ENCODE measurements at places on chromosomes 13 and 19.
A peak's percentile ranks its signal among the peaks of the same experiment; 100 is the strongest.

- no peak for DNase-seq
These were observed 1.7 kb downstream of the MADCAM1 start for GRCh38 chr19:497869-498510.

- no peak for DNase-seq
These were observed 22.1 kb downstream of the STARD13 start for GRCh38 chr13:33263484-33263883.

GRCh38 chr19:38250428-38250820 is 5.8 kb downstream of the PPP1R14A start:
- DNase-seq = no peak

DNA sequence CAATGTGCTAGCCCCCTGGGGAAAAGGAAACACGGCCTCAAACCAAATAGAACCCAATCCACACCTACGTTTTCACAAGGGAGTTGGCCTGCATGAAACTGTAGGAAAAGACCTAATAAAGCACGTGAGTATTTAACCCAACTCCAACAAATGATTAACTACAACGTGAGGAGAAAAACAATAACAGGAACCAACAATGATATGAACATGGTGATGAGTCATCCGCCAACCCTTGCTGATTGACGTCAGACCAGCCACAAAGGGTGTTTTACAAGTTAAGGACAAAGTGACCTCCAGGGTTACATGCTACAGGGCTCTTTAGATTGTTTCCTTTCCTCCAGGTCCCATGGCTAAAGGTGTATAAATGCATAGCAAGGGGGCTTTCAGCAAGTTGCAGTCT is 460.5 kb downstream of the COG6 start:
- peak; percentile 2 for DNase-seq

- no peak for DNase-seq
These were observed 8.3 kb downstream of the C19orf53 start for GRCh38 chr19:13782537-13782936.

- DNase-seq = no peak
These were observed 619 bp downstream of the MEF2B start for GRCh38 chr19:19169236-19170052.

GRCh38 chr13:51921790-51922740 is 60.3 kb downstream of the CCDC70 start:
- no peak for DNase-seq

- DNase-seq = no peak
These were observed 511 bp downstream of the WDR88 start for GRCh38 chr19:33132425-33132824.

DNA sequence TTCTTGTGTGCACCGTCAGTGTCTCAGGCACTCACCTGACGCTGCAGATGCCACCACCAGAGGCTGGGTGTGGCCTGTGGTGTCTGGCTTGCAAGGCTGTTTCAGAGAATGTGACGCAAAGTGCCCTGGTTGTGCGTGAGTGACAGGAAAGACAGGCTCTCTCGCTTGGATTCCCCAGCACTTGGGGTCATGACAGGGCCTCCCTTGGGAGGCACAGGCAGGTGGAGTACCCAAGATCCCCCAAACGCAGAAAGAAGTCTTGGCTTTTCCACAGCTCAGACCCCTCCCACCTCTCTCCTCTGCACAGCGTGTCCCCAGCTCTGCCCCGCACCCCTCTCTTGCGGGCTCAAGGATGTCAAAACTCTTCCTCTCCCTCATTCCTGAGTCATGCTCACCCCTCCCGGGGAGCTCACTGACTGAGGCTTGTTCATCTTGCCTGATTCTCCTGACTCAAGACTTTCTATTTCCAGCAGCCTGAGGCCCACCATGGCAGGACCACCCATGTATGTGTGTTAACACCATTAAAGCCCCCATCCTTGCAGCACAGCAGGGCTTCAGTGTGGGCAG is 21.0 kb downstream of the DHX34 start:
- DNase-seq = no peak

DNA sequence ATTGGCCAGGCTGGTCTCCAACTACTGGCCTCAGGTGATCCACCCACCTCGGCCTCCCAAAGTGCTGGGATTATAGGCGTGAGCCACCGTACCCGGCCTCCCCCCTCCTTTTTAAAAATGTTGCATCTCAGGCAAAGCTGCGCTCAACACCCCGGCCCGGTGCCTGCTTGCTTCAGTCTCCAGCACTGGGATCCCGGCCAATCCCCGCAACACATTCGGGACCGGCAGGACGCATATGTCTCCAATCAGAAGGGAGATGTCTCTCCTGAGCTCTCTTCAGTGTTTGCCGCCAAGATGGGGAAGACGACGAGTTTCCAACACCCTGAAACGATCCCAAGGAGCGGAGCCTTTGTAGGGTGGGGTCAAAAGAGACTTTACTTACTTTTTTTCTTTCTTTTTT is 16.1 kb downstream of the GNG7 start:
- no peak for DNase-seq

DNA sequence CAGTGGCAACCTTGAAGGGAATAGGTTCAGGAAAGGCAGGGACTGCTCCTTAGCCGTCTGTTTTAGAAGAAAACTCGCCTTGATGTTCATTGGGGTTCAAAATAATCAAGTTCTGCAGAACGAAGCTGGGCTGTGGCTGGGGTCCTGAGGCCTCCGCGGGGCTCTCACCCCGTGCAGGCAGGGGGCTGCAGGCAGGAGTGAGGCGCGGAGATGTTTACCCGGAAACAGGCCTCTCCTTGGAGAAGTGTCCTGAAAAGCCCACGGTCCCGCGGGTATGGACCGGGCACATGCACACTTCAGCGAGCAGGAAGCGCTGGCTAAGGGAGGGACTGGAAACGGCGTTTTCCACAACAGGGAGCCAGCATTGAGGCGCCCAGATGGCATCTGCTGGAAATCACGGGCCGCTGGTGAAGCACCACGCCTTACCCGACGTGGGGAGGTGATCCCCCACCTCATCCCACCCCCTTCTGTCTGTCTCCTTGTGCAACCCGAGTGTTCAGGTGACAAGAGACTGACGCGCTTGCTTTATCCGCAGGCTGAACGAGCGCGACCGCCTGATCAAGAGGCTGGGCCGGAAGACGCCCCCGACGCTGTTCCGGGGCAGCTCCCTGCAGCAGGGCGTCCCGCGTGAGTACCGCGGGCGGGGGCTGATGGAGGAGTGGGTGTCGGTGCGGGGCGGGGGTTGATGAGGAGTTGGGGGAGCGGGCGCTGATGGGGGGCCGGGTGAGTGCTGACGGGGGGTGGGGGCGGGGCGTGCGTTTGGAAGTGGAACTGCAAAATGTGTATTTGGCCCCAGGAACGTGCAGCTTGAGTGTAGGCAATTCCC is 39.6 kb downstream of the SHISA2 start:
- peak; percentile 37 for DNase-seq

- DNase-seq = no peak
These were observed 337.6 kb downstream of the SLITRK6 start for GRCh38 chr13:85461621-85462020.

DNA sequence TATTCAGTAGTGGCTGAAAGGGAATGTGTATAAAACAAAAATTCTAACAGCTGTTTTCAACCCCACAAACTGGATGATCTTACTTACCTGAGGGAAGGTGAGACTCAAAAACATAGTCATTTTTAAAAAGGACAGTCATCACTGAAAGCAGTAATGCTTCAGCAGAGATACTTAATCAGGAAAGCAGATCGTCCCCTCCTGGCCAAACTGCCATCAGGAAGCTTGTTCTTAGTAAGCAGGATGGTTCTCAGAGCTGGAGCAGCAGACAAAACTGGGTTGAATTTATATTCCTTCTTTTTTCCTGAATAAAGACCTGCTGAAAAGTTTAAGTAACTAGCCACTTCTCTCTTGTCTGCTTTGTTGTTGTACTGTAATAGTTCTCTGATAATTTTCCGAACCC is 1156.5 kb downstream of the OLFM4 start:
- DNase-seq = no peak

DNA sequence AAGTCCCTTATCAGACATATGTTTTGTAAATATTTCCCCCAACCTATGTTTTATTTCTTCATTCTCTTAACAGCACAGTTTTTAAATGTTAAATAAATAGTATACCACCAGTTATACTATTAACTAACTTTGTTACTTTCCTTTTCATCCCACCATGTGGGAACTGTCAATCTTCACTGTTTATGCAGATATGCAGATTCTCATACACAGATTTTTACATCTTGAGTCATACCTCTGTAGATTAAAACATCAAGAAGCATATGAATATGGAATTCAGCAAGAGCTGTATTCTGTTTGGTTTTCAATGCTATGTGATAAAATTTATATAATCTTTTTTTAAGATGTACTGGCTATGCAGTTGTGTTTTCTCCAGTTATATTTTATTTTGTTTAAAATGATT is 566.3 kb downstream of the LIG4 start:
- DNase-seq = no peak

GRCh38 chr19:40601134-40601974 is at the start of gene LTBP4:
Gene LTBP4 (plus strand): TSS chr19:40601369. CDS start chr19:40601388, 19 bp downstream.
- DNase-seq = peak; percentile 44

- no peak for DNase-seq
These were observed 17.8 kb downstream of the SULT2B1 start for GRCh38 chr19:48569814-48570213.

GRCh38 chr13:24323036-24323738 is 13.8 kb downstream of the C1QTNF9 start:
- no peak for DNase-seq

DNA sequence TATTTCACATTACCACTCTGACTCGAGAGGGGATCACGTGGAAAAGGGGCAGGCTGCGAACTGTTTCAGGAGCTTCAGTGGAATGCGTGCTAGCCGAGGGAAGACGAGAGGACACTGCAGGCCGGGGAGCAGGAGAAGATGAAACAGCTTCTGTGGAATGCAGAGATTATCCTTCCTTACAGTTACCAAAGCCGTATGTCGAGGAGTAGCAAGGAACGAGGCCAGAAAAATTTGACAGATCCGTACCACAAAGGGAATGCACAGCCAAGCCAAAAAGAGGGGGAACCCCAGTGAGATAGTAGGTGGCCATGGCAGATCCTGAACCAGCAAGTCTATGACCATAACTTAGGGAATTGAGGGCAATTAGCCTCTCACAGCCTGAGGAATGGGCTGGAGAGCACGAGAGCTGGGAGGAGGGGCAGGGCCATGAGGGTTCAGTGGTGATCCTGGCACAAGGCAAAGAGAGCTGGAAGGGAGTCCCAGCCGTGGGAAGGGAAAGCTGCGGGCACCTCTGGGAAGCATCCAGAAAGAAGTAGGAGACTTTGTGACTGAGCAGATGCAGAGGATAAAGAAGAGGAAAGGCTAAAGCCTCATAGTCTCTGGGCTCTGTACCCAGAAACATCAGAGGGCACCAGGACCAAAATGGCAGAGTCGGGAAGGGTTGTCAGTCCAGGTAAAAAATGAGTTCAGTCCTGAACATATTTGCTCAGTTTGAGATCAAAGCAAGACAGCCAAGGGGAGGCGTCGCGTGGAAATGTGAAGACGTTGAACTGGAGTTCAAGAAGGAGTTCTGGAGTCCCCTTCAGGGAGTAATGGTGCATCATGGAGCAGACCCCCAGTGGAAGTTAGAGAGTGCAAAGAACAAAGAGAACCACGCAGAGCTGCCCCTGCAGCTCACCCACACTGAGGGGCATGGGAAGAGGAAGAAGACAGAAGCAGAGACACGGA is 5.1 kb downstream of the COL4A1 start:
- DNase-seq = no peak

- no peak for DNase-seq
These were observed 566.4 kb downstream of the PCDH9 start for GRCh38 chr13:66663711-66664110.

GRCh38 chr19:18251587-18252369 is 22.5 kb downstream of the IQCN start:
- DNase-seq = peak; percentile 76

DNA sequence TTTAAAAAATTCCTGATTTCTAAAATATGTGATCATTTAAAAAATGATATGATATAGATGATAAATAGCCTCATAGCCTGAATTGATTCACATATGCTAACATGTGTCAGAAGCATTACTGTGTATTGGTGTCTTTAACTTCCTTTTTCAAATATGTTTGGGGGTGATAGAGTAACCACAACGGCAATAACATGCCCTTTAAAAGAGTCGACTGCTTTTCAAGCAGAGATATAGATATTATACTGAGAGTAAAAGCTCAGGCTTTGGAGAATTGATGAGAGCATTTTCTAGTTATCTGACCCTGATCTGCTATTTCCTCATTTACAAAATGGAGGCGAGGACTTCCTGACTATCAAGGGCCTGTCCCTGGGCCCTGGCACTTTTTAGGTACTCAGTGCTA is 260.5 kb downstream of the DCT start:
- DNase-seq = no peak

- DNase-seq = no peak
These were observed 27.1 kb downstream of the OLFM2 start for GRCh38 chr19:9909251-9909650.

DNA sequence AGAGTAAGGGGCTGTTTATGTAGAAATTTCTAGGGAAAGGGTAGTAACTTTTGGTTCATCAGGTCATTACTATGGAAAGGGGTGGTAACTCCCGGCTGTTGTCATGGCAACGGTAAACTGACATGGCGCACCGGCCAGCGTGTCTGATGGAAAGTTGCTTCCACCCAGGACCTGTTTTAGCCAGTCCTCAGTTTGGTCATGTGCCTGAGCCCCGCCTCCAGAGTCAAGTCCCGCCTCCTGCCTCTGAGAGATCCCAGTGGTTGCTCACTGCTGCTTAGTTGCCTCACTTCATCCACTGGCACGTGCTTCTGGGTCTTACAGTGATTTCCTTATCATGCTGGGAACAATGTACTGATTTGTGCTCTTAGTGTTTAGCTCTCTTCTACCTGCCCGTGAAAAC is 455.2 kb upstream of the ZNF507 start:
- no peak for DNase-seq

- no peak for DNase-seq
These were observed 216.6 kb upstream of the SLC10A2 start for GRCh38 chr13:103282571-103283450.

GRCh38 chr13:94272038-94272437 is 207.4 kb downstream of the DCT start:
- DNase-seq = no peak

DNA sequence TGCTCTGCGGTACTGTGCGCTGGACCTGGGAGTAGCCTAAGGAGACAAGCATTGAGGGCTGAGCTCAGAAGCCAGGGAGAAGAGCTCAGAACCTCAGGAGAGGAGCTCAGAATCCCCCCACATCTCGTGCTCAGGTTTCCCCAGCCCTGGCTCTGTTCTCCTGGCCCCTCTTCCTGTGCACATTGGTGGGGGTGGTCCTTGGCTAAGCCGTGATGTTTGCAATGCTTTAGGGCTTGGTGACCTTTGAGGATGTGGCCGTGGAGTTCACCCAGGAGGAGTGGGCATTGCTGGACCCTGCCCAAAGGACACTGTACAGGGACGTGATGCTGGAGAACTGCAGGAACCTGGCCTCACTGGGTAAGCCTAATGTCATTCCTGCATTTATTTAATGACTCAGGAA is 6.6 kb downstream of the ZNF557 start:
- DNase-seq = no peak

- DNase-seq = no peak
These were observed 51.5 kb downstream of the ATP7B start for GRCh38 chr13:51959773-51960172.

DNA sequence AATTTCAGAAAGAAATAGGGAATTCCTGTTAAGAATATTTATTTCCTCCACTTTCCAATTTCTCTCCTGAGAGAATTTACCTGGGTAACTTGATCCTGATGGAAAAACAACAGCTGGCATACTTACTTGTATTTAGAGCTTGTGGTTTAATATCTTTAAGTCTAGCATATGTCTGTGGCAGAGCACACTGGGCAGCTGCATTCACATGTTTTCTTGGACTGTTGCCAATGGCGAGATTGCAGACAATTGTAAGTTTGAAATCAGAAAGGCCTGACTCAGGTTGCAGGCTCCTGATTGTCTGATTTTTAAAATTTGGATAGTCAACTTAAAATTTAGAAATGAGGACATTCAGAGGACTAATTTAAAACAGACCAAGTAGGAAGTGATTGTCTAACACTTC is 66.9 kb downstream of the NHLRC3 start:
- no peak for DNase-seq
